Neuronal stem cell (in vitro differentiated cells): ENCODE measurements at places on chromosomes 7 and 10.

GRCh38 chr7:53485354-53485753 is 449.9 kb downstream of the POM121L12 start:
- DNase-seq, result no peak

- no peak for DNase-seq
Measured at GRCh38 chr7:70704831-70705346, 427.1 kb upstream of the GALNT17 start.

GRCh38 chr10:47020471-47020870 is 109.2 kb downstream of the PTPN20 start:
- DNase-seq, result no peak

DNA sequence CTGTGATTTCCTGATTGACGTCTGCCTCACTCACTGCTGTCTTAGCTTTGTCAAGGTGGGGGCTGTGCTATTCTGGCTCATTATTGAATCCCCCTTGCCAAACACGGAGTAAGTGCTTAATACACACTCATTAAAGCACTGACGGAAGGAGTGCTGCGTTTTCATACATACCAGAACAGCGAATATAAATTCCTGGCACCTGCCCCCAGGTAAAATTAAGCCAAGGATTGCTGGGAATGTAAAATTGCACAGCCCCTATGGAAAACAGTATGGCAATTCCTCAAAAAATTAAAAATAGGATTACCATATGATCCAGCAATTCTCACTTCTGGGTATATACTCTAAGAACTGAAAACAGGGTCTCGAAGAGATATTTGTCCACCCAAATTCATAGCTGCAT is 6.6 kb downstream of the KLRG2 start:
- no peak for DNase-seq

- DNase-seq, result no peak
Measured at GRCh38 chr7:106462365-106462859, 177.6 kb upstream of the NAMPT start.
